ENCODE measurements at places on chromosomes 13 and 19.

- no peak for DNase-seq
Observed at GRCh38 chr13:51645761-51646670, 61.8 kb downstream of the WDFY2 start.

GRCh38 chr13:110278859-110279258, 28.1 kb downstream of the COL4A1 start:
- no peak for DNase-seq

- no peak for DNase-seq
Observed at GRCh38 chr19:32104153-32104849, 241.1 kb upstream of the ZNF507 start.

DNA sequence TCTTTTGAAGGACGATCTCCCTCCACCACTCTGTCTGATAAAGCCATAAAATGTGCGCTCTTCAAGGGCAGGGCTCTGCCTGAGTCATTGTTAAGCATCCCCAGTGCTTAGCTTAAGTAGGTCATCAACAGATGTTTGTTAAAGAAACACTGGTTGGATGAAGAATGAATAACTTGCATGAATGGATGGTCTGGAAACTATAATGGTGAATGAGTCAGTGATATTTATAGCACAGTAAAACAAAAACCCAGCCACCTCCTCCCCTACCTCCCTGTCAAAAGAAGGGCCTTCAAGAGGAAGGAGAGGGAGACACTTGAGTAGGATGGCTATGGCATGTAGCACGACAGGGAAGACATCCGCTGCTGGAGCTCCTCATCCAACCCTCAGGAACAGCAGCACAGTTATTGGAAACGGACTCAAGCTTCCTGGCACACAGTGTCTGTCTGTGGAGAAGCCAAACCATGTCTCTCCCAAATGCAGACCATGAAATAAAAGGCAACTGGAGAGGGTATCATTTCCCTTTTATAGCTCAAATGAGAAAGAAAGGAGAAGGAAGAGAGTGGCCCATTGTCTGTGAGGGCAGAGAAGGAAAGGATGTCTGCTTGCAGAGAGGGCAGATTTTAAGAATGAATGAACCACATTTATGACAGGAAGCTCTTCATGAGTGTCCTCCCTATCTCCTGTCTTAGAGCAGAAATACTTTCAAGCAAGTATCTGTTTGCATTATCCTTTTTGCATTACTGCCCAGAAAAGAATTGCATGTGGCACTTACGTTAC, 183.5 kb upstream of the UBL3 start:
- DNase-seq, result peak; percentile 48

- DNase-seq, result no peak
Observed at GRCh38 chr13:36143738-36144137, 12.6 kb upstream of the DCLK1 start.

GRCh38 chr13:22108979-22109378, 438.1 kb downstream of the FGF9 start:
- no peak for DNase-seq

GRCh38 chr19:7832781-7833180, 2.8 kb downstream of the EVI5L start:
- no peak for DNase-seq

GRCh38 chr13:101757446-101758039, 305.1 kb downstream of the ITGBL1 start:
- no peak for DNase-seq

- DNase-seq, result no peak
Observed at GRCh38 chr19:17488593-17489391, 18.5 kb downstream of the SLC27A1 start.

GRCh38 chr13:44326961-44327360, 46.7 kb upstream of the SERP2 start:
- no peak for DNase-seq

- DNase-seq, result no peak
Observed at GRCh38 chr19:53594811-53595509, 36.8 kb upstream of the DPRX start.

GRCh38 chr13:106989876-106990275, 421.9 kb upstream of the ARGLU1 start:
- no peak for DNase-seq
